ENCODE measurements at places on chromosomes 13 and 19. TPM values are rescaled to one million over a fixed set of nuclear protein-coding genes. Genes with fewer than 3 reads are reported as not detected.

- H3K27me3 ChIP-seq: no peaks in the 10 kb centered on the region
- H3K4me1 ChIP-seq: no peaks in the 10 kb centered on the region
- H3K4me3 ChIP-seq: no peak overlapping the region
- no peak overlapping the region for H3K27ac ChIP-seq
- no peak for DNase-seq
These were observed 13.3 kb downstream of the DACH1 start for GRCh38 chr13:71853725-71854124.

DNA sequence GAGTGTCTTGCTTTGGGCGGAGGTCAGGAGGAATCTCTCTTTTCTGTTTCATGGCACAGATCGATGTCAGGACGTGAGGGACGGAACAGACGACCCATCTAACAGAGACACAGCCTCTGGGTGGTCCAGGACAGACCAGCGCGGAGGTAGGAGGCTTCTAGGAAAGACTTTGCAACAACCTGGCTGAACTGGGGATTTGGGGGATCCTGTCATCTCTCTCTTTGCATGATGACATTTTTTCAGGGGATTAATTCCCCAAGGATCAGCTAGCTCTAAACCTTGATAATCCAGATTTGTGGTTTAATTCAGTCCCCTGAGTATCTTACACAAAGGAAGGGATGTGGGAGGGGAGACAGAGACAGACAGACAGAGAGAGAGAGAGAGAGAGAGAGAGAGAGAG is 14.4 kb downstream of the CABP5 start:
- H3K4me1 ChIP-seq: no peaks in the 10 kb centered on the region
- H3K27me3 ChIP-seq: peaks cover 26% of the 10 kb centered on the region
- H3K27ac ChIP-seq: no peak overlapping the region
- no peak overlapping the region for H3K4me3 ChIP-seq

Gene APLP1
- 24.7 TPM for total RNA-seq

DNA sequence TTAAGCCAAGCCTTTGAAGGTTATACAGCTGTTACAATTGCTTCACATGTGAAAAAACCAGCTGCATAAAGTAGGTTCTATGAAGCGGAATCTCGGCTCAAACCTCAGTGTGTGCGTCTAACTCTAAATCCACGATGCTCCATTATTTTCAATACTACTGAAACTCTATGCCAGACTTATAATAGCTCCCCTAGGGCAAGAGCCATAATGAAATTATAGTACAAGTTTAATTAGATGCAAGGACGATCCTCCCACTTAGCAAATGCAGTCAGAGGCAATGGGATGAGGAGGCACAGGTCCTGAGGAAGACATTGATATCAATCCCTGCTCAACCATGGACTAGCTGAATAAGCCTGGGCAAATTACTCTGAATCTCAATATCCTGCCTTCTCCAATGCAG is 31.1 kb downstream of the SLC7A1 start:
- DNase-seq: no peak
- no peak overlapping the region for H3K4me3 ChIP-seq
- H3K27ac ChIP-seq: peak overlapping the region; percentile 42
- no peaks in the 10 kb centered on the region for H3K27me3 ChIP-seq
- peaks cover 78% of the 10 kb centered on the region for H3K4me1 ChIP-seq

Gene TUBA3C
- not detected for total RNA-seq

Gene CASP14
- total RNA-seq: not detected

DNA sequence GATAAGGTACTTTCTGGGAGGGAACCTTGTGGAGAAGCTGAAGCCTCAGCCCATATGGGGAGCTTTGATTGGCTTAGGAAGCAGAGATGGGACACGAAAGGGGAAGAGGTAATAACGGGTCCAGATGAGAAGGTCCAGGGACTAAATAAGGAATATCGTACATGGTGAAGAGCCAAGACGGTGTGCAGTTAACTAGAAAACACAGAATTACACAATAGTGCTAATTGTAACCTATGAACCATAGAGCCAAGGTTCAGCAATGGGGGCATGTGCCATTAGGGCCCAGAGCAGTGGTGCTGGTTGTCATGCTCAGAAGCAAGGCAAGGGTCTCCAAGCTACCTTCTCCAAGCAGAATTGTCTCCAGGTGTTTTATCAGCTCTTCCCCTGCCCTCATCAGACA is 106.1 kb downstream of the IRS2 start:
- H3K27me3 ChIP-seq: peaks cover 39% of the 10 kb centered on the region
- no peak overlapping the region for H3K27ac ChIP-seq
- no peak for DNase-seq
- no peak overlapping the region for H3K4me3 ChIP-seq

Gene PLK5
- 0.26 TPM for total RNA-seq

Gene CD209
- not detected for total RNA-seq

Gene MCEMP1
- not detected for total RNA-seq

Gene NCR1
- total RNA-seq: not detected

DNA sequence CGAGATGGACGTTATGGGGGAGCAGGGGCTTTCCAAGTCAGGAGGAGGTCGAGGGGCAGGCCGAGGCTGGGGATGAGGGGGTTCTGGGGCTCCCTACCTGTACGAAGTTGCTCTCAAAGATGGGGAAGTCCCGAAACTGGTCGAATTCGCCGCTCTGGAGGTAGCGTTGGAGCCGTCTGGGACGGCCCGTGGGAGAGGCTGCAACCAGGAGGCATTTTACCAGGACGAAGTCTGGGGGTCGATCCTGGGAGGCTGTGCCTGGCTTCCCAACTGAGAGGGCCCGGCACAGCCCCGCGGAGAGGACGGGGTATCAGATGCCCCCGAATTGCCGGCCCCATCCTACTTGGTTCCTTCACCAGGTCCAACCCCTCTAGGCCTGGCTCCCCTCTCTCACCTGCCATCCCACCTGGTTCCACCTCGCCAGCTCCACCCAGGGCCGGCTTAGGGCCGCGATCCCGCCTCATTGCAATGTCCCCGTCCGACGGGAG is 527 bp upstream of the EMC10 start:
- peak overlapping the region; percentile 97 for H3K4me3 ChIP-seq
- peaks cover 3% of the 10 kb centered on the region for H3K36me3 ChIP-seq
- no peak overlapping the region for H3K27ac ChIP-seq
- H3K4me1 ChIP-seq: peaks cover 7% of the 10 kb centered on the region
- peaks cover 4% of the 10 kb centered on the region for H3K27me3 ChIP-seq

Gene C3
- total RNA-seq: 0.70 TPM

Gene NEK5
- not detected for total RNA-seq
